ENCODE measurements at places on chromosomes 12 and 14. TPM values are rescaled to one million over a fixed set of nuclear protein-coding genes. Genes with fewer than 3 reads are reported as not detected.

The CLEC2B gene
- total RNA-seq: 18.7 TPM

The EPYC gene
- 0.17 TPM for total RNA-seq

DNA sequence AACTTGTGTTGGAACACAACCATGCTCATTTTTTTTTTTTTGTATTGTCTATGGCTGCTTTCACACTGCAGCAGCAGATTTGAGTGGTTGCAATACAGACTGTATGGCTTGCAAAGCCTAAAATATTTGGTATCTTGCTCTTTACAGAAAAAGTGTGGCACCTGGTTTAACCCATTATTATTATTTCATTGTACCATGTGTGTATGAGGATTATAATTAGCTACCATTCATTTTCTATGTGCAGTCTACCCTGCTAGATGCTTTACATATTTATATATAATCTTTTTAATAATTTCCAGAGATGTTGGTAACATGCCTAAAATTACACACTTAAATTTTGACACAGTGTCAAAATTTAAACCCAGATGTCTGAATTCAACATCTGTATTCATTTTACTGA is 37.7 kb downstream of the SPATS2 start:
- no peaks in the 10 kb centered on the region for H3K27me3 ChIP-seq
- no peak for DNase-seq
- no peaks in the 10 kb centered on the region for H3K36me3 ChIP-seq
- no peaks in the 10 kb centered on the region for H3K4me1 ChIP-seq
- no peak overlapping the region for H3K27ac ChIP-seq
- H3K4me3 ChIP-seq: no peak overlapping the region

- H3K4me1 ChIP-seq: peaks cover 8% of the 10 kb centered on the region
- peak overlapping the region; percentile 86 for H3K4me3 ChIP-seq
- DNase-seq: no peak
These were observed 660 bp upstream of the HCFC2 start for GRCh38 chr12:104063712-104064030.

DNA sequence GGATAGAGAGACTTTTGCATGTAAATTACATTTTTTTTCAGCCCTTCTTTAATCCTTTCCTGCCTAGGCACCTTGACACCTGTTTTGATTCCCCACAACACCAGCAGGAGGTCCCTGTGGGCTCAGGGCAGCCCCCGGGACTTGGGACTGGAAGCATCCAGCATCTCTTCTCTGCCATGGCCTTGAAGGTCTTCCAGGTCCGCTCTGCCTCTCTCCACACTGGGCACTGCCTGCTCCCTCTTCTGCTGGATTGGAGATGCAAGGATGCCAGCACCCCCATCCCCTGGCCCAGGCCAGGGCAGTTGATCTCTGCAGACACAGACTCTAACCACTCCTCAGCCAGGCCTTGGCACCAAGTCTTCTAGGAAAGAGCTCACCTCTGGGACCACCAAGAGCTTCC is 134.5 kb upstream of the C14orf180 start:
- no peak overlapping the region for H3K27ac ChIP-seq
- H3K27me3 ChIP-seq: no peaks in the 10 kb centered on the region
- peaks cover 2% of the 10 kb centered on the region for H3K36me3 ChIP-seq
- H3K4me1 ChIP-seq: peaks cover 19% of the 10 kb centered on the region
- no peak for DNase-seq
- H3K4me3 ChIP-seq: no peak overlapping the region

DNA sequence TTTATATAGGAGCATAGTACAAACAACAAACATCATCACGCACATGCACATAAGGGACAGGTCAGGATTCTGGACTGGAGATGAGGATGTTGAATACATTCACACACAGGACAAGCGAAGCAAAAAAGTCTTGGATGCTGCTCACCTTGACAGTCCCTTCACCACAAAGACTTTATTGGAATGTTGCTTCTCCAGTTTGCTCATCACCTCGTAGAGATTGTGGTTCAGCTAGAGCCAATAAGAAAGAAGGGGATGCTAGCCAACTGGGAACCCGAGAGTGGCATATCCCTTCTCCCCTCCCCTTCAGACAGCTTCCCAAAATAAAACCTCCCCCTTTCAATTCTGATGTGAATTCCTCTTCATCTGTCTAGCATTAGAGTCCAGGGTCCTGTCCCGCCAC is 25.4 kb upstream of the SMAGP start:
- no peaks in the 10 kb centered on the region for H3K36me3 ChIP-seq
- no peak overlapping the region for H3K27ac ChIP-seq
- no peaks in the 10 kb centered on the region for H3K27me3 ChIP-seq

GRCh38 chr14:50335389-50335788 is 23.3 kb downstream of the DMAC2L start:
- H3K27me3 ChIP-seq: no peaks in the 10 kb centered on the region
- peak overlapping the region; percentile 11 for H3K4me3 ChIP-seq
- peak; percentile 68 for DNase-seq
- peak overlapping the region; percentile 90 for H3K27ac ChIP-seq
